ENCODE measurements at places on chromosomes 1 and 21.

DNA sequence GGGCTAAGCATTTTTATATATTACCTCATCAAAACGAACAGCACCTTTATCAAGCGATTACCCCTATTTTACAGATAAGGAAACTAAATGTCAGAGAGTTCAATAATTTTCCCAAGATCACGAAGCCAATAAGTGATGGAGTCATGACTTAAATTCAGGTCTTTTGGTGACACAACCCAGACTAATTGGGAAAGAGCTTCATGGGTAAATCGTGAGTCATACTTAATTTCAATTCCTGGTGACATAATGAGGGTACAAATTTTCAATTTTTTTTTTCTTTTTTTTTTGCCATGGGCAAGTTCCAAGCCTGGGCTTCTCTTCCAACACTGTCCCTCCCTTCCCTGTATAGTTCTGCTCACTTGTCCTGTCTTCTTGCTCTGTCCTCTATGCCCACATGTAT is 30.1 kb upstream of the IL10 start:
- DNase-seq: no peak

GRCh38 chr1:52920791-52921291 is 699 bp downstream of the ECHDC2 start:
- DNase-seq: peak; percentile 20

- DNase-seq: no peak
These were observed 101.7 kb downstream of the RIPK4 start for GRCh38 chr21:41664881-41665765.

GRCh38 chr1:185672719-185673360 is 61.4 kb upstream of the HMCN1 start:
- DNase-seq: no peak

GRCh38 chr1:117828201-117828600 is 101.2 kb downstream of the GDAP2 start:
- no peak for DNase-seq

- DNase-seq: no peak
These were observed 35.2 kb upstream of the SIPA1L2 start for GRCh38 chr1:232664844-232665777.

DNA sequence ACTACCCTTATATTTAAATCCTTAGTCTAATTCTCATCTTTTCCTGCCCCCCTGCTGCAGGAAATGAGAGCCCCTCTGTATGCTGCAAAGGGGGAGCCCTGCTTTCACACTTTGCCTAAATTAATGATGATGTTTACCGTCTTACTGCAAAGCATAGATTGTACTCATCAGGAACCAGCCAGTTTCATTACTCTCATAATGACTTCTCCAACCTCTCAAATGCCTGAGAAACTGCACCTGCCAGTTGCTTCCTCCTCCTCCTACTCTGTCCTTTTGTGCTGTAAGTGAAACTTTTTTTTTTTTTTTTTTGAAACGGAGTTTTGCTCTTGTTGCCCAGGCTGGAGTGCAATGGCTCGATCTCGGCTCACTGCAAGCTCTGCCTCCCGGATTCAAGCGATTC is 101.7 kb downstream of the ADSS2 start:
- peak; percentile 52 for DNase-seq

DNA sequence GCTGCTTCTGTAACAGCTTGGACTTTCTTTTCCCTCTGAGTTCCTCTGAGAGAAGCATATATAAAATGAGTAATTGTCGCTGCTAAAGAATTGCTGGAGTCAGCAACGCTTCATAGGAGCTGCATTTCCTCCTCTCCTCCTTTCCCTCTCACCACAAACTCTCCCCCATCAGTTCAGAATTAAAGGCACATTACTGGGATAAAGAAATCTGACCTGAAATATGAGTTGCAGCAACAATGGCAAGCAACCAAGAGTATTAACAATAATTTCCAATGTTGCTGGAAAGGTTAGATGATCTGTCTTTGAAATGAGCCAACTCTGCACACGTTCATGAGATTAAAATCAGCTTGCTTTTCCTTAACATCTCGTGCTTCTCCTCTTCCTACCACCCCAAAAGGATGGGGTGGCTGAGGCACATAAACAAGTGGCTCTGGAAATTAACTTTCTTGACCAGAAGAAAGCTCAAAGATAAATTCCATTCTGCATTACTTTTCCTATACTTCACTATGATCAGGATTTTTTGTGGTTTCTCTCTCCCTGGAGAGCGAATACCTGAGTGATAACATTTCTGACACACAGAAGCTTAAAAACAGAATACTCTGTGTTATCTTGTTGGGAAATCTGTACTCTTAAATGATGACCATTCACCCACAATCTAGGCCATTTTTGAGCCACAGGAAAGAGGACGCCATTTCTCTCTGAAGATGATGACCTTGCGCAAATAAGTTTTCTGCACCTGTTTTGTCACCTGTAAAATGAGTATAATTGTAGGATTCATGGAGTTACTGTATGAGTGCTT is 90.2 kb downstream of the TGFBR3 start:
- no peak for DNase-seq

DNA sequence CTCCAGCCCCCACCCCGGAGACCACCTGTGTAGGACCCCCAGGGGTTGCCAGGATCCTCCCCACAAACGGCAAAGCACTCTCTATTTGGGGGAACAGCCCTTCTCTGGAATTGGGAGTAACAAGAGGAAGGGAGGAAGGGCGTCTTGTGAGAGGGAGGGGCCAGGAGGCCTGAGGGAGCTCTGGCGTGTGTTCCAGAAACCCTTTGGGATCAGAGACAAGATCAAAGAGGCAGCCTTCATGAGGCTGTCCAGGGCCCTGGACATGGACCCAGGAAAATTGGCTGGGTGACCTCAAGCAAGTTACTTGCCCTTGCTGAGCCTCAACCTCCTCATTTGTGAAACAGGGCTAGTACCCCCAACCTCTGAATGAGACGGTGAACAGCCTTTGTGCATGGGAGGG is 18.1 kb upstream of the ECE1 start:
- no peak for DNase-seq

DNA sequence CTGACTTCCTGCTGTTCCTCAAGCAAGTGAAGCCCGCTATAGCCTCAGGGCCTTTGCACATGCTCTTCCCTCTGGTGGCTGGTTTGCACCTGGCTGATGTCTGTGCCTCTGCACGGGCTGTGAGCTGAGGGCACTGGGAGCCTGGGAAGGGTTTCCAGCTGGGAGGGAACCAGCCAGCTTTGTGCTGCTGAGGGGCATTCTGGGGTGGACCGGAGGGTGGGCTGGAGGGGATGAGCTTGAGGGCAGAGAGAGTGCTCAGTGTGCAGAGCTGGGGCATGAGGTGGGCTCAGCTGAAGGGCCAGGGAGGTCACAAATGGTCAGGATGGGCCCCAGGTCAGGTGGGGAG is 305.7 kb downstream of the MATN1 start:
- no peak for DNase-seq

- no peak for DNase-seq
These were observed 1233.3 kb upstream of the B3GALT2 start for GRCh38 chr1:194419721-194420120.

- no peak for DNase-seq
These were observed 26.3 kb downstream of the PER3 start for GRCh38 chr1:7810395-7810794.

- DNase-seq: no peak
These were observed 84.7 kb downstream of the URB2 start for GRCh38 chr1:229710746-229711145.

DNA sequence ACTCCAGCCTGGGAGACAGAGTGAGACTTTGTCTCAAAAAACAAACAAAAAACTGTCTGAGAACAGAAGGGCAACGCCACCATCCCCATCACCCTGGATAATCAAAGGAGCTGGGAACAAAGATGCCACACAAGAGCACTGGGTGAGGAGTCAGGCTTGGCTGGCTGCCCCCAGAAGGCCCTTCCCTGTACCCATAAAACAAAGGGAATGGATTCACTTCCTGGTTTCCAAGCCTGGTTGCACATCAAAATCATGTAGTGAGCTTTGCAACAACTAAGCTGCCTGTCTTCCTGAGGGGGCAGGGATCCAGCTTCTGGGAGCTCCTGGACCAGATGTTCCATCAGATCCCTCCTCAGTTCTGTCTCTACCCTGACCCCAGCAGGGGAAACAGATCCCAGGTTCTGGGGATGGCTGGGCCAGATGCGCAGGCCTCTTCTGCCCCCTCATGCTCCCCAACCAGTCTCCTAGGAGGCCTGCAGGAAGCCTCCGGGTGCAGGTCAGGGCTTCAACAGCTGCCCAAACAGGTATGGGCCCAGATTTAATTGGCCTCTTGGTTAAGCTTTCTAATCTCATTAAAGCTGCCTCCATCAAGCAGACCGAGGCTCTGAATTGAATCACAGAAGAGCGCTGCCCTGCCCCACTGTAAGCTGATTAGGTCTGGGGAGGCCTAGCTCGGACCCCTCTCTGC is 97.8 kb downstream of the MRPL37 start:
- DNase-seq: no peak

DNA sequence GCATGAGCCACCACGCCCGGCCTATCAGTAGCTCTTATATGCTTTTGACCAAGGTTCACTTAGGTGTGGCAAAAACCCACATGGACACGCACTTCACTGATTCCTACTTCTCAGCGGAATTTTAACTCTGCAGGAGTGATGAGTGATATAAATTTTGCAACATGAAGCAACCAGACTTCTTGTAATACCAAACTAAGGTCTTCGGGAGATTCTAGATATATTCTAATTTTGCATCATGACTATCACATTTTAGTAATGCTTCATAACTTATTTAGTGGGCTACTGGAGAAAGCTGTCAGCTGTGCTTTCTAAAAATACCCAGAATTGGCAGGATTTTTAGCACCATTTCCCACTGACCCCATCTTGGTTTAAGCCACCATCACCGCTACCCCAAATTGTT is 27.8 kb downstream of the RHCE start:
- no peak for DNase-seq

GRCh38 chr1:41240781-41241353 is 1.2 kb downstream of the SCMH1 start:
- peak; percentile 29 for DNase-seq

GRCh38 chr21:30349572-30349971 is 1.2 kb upstream of the KRTAP23-1 start:
- no peak for DNase-seq

GRCh38 chr1:60963167-60963940 is 119.0 kb upstream of the NFIA start:
- DNase-seq: no peak

- no peak for DNase-seq
These were observed 35.8 kb upstream of the CD34 start for GRCh38 chr1:207946756-207947155.

DNA sequence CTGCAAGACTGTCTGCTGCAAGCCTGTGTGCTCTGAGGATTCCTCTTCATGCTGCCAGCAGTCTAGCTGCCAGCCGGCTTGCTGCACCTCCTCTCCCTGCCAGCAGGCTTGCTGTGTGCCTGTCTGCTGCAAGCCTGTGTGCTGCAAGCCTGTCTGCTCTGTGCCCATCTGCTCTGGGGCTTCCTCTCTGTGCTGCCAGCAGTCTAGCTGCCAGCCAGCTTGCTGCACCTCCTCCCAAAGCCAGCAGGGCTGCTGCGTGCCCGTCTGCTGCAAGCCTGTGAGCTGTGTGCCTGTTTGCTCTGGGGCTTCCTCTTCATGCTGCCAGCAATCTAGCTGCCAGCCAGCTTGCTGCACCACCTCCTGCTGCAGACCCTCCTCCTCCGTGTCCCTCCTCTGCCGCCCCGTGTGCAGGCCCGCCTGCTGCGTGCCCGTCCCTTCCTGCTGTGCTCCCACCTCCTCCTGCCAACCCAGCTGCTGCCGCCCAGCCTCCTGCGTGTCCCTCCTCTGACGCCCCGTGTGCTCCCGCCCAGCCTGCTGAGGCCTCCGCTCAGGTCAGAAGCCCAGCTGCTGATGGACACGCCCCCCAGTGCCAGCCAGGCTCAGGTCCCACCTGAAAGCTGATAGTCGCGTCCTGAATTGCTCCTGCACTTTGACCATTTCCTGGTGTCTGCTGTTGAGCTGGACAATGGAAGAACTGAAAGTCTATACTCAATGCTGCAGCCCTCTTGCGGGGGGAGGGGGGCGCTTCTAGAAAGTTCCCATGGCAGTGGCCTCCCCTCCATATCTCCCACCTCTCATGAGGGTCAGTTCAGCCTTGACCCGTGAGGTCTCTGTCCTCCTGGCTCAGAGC is 1.2 kb downstream of the KRTAP10-4 start:
- DNase-seq: no peak

DNA sequence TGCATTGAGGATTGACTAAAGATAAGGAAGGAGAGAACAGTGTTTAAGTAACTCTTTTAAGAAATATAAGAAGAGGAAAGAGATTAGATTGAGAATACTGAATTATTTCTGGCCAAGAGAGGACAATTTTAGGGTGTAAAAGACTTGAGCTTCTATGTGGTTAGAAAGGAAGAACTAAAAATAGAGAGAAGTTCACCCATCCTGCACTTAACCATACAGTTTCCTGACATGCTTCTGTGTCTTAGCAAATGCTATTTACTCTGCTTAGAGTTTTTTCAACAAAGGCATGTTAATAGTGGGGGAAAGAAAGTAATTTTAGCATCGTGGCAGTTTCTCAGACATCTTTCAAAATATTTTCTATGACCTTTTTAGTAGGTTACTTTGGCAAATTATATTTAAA is 122.8 kb upstream of the GPR52 start:
- no peak for DNase-seq

GRCh38 chr1:45545019-45545493 is 5.6 kb upstream of the AKR1A1 start:
- DNase-seq: peak; percentile 57

- DNase-seq: no peak
These were observed 11.1 kb upstream of the PAXBP1 start for GRCh38 chr21:32782698-32783097.

DNA sequence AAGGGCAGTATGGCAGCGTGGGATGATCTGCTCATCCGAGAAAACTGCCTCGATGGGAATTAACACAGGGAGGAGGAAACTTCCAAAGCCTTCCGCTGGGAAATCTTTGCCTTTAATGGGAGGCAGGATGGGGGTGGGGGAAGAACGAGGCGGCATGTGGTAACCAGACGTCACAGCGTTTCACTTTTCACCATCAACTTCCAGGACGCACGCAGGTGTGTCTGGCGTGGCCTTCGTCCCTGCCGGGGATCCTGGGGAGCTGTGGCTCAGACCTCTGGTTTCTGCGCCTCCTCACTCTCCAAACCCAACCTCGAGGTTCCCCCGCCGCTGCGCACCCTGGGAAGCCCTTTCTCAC is 282 bp downstream of the RSPH1 start:
- no peak for DNase-seq

DNA sequence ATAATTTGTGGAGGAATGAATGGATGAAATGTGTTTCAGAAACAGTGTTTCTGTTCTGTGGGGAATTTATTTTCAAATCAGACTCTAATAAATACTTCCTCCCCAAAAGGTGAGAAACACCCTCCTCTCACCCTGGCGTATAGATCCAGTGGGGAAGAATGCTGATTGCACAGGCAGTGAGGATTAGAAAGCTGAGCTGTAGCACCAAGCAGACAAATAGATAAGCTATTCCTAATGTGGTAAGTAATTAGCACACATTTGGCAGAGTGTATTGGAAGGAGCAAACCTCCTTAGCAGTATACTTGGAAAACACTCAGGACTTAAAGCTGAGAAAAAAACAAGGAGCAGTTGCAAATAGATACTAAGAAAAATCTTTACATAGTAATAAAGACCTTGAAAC is 50.8 kb downstream of the NUF2 start:
- DNase-seq: no peak

- DNase-seq: no peak
These were observed 98.5 kb downstream of the MRPL37 start for GRCh38 chr1:54298284-54299033.

GRCh38 chr1:51283979-51284378 is 46.4 kb downstream of the TTC39A start:
- no peak for DNase-seq

GRCh38 chr1:156851779-156852417 is 7.0 kb downstream of the INSRR start:
- no peak for DNase-seq

Data from GM06990 (cell line).